ENCODE measurements at places on chromosomes 2 and 18.

GRCh38 chr2:78304678-78305077, 720.8 kb upstream of the REG3G start:
- no peak for DNase-seq

DNA sequence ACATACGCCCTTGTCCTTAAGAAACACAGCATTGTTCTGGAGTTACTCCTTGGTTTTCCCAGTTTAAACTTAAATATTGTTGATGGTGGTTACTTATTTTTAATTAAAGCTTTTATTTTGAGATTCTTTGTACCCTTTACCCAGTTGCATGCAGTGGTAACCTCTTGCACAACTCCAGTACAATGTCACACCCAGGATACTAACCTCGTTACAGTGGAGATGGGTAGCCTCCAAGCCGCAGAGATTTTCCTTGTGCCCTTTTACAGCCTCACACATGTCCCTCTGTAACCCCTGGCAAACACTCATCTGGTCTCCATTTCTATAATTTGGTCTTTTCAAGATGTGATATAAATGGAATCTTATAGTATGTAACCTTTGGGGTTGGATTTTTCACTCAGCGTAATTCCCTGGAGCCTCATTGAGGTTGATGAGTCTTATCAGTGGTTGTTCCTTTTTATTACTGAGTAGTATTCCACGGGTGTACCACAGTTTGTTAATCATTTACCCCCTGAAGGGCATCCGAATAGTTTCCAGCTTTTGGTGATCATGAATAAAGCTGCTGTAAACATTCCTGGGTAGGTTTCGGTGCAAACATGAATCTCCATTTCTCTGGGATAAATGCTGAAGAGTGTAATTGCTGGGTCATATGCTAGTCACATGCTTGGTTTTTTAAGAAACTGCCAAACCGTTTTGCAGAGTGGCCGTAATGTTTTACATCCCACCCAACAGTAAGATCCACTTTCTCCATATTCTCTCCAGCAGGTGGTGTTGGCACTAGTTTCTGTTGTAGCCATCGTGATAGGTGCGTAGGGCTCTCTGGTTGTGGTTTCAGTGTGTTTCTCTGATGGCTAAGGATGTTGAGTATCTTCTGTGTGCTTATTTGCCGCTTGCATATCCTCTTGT, 68.6 kb downstream of the DGKD start:
- DNase-seq, result no peak

- no peak for DNase-seq
These were observed 3.0 kb upstream of the GFPT1 start for GRCh38 chr2:69390001-69390400.

DNA sequence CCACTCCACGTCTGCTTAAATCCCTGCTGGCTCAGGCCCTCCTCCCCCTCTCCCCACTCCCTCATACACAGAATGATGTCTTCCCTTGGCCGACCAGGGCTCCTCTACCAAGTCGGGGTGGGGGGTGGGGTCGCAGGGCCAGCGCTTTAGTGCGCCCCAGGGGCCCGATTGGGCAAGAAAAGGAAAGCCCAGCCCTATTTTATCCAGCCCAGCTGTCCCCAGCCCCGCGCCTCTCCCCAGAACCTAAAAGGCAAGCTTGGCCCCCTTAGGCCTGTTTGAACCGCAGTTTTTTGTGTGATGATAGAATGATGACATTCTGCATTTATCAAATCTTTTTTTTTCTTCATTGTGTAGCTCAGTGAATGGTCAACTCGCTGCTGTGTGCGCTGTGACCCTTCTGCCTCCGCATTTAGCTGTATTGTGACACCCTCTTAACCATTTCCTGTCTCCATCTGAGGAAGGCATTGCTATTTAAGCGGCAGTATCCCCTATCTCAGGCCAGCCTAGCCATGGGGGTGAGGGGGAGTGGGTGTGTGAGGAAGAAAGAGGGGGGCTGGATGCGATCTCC, 231.4 kb downstream of the HAUS1 start:
- DNase-seq, result no peak

DNA sequence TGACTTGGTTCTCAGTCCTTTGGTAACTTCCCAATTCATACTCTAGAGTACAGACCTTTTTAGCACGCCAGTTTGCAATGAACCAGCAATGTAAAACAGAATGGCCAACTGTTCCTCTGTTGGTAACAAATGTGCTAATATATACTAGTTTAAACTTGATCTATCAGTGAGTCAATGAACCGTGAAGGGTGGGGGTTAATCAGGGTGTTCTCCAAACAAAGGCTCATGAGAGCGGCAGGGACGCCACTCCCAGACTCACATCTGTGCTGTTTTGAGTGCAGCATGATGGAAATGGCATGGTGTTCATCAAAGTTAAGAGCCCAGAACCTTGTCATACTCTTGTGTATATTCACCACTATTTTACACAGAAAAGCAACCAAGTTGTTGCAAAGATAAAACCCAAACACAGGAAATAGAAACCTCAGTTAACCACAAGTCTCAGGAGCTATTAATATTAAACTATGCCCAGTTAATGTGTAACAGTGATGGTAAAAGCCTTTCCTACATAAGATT, 70.3 kb downstream of the CERKL start:
- DNase-seq, result peak; percentile 96

- no peak for DNase-seq
These were observed 95.4 kb downstream of the NFATC1 start for GRCh38 chr18:79491081-79491551.

- no peak for DNase-seq
These were observed 27.9 kb downstream of the RIF1 start for GRCh38 chr2:151437630-151438029.

DNA sequence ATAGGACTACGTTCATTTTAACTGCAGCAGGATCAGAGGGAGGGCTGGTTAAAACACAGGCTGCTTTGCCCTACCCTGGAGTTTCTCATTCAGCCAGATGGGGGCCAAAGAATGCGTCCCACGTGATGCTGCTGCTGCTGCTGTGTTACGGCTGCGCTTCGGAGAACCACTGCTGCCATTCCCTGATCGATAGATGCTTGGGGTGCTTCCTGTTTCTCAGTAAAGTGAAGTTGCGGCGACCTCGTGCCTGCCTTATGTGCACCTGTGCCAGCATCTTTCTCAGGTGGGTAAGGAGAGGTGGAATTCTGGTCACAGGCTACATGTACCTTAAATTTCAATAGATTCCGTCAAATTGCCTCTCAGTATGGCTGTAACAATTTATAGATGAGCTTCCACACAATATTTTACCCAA, 24.7 kb upstream of the TOGARAM2 start:
- DNase-seq, result no peak

DNA sequence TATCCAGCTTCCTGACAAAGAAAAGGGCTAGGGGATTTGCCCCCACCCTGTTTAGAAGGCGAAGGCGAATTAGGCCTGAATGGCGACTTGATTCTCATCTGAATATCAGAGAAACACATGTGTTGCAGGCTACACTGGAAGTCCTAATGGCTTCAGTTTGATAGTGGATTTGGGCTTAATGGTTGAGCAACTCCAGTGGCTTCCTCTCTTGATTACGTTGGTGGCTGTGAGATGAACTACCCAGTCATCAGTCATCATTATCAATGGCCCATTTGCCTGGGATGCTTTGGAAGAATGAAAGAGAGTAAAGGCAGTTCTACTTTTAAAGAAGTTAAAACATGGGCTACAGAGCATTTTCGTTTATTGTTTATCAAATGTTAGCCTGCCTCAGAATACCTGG, 60.9 kb upstream of the IL1R1 start:
- no peak for DNase-seq

Measured in NCI-H524 treated with DMSO at 0.1 percent for 48 hours (cell line).